ENCODE measurements at places on chromosomes 6 and 20.

- no peak for DNase-seq
Measured at GRCh38 chr20:56257604-56258003, 9.1 kb downstream of the MC3R start.

DNA sequence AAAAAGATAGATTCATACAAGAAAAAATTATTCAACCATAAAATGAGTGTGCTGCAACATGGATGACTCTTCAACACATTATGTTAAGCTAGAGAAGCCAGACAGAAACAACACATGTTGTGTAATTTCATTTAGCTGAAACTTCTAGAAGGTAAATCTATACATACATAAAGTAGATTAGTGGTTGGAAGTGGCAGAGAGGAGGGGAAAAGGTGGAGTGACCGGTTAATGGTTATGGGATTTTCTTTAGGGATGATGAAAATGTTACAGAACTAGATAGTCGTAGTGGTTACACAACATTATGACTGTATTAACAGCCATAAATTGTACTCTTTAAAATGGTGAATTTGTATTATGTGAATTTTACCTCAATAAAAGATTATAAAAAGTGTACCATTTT is 304.1 kb upstream of the SLC35B3 start:
- no peak for DNase-seq

GRCh38 chr6:144220031-144220790 is 64.9 kb upstream of the UTRN start:
- DNase-seq: no peak

DNA sequence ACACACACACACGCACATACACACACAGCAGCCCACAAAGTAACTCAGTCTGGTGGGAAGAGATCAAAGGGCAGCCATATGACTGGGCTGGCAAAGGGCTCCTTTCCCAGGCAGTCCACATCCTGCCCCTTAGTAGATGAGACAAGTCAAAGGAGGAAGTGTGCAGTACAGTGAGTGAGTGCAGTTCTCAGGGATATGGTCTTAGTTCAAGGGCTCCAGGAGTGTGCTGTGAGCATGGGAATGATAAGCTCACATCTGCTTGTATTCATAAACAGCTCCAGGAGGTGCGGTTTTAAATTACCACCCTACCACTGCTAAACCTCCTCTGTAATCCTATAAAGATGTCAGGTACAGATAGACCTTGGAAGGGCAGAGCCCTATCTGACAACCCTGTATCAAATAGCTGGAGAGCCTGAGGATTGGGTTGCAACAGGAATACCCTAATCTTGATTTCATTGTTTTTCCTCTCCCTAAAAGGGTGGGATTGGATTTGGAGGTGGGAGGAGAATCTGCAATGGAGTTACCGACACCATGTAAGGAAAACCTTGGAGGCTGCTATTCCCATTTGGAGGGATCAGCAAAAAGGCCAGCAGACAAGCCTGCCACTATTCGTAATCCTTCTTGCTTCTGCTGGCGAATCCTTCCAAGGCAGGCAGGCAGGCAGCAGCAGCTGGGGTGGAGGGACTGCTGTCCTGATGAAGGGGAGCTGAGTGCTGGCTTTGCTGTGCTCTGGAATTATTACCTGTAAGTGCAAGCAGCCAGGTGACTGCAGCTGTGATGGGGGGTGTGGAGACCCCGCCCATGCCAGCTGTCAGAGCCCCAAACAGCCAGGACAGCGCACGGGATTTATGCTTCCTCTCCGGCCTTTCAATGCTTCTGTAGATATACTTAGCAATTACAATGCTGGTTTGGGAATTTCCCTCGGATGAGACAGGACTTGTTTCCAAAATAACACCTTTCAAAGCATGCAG is 342.7 kb downstream of the PRL start:
- no peak for DNase-seq

DNA sequence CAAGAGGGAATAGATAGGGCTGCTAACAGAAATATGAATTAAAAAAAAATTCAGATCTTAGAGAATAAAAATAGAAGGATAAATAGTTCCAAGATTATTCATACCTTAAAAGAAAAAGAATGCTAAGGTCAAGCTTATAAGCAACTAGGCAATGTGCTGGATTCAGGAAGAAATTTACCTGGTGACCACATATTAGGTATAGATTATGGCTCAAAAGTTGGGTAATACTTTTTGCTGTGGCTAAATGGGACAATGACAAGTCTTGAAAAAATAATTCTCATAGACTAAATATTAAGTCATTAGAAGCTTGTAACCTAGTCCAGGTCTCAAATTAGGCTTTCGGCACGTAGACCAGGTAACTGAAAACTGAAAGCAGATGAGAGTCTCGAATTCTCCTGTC is 17.2 kb downstream of the MAP3K5 start:
- no peak for DNase-seq

DNA sequence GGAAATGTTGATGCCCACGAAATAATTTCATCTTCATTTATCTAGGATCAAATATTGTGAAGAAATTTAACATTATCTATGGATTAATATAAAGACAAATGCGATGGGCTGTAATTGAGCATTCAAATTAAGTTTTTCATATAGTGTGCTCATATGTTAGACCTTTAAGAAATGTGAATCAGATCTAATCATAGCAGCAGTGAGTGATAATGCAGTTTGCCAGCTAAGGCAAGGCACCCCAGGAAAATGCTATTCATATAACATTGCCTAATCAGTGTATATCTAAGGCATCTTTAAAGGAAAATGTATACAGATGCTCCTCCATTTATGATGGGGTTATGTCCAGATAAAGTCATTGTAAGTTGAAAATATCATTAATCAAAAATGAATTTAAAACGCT is 135.2 kb downstream of the KCNQ5 start:
- DNase-seq: no peak

GRCh38 chr20:18662279-18663040 is 74.6 kb downstream of the DTD1 start:
- DNase-seq: no peak

GRCh38 chr20:63923651-63924050 is 28.7 kb downstream of the DNAJC5 start:
- DNase-seq: no peak

DNA sequence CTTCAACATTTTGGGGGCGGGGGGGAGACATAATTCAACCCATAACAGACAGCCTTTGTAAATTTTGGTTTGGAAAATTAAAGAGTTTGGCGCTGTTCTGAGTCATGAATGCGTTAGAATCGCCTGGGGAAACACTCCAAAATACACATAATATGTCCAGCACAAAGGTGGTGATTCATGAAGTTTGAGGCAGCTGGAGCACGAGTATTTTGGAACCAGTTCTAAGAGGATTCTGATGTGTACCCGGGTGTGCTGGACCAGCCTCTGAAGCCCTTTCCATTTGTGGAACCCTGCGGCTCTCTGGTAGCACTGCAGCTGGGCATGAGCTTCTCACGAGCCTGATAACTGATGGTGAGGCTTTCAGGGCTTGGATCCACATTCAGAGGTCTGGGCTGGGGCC is 4.7 kb downstream of the GMPR start:
- DNase-seq: no peak

DNA sequence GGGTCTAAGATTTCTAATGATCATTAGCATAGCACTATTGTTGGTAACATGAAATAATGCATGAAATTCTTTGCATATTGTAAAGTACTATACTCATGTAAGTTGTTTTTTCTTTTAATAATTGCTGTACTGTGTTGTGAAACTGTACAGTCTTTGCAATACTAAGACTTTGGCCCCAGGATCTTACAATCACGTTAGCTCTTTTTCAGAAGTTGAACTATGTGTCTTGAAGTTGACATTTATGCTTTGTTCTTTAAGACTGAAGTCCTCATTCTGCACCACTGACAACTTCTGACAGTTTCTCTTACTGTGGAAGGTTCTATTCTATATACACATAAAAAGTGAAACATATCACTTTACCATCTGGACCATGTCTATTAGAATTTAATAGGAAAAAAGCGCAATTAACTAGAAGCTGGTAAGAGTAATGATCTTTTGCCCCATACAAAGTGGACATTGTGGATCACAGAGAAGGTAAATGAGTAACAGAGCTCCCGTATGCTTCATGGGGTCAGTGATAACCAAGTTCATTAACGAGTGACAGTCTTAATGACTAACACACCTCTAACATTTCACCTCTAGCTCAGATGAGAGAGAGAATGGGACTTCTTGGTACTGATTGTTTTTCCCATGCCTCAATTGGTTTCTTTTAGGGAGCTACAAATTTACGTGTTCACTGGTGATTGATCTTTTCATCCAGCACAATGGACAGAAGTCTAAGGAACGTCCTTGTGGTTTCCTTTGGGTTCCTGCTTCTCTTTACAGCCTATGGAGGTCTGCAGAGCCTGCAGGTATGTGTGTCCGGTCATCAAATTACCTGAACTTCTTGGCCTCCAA is at the start of gene UNC93A:
UNC93A (plus strand) TSS at position 530 of the 837 bp plus-strand sequence; CDS start at position 705, 175 bp downstream.
- DNase-seq: no peak

- DNase-seq: no peak
Measured at GRCh38 chr6:97100696-97101095, 176.2 kb downstream of the KLHL32 start.

All from stimulated activated CD4-positive, alpha-beta T cell treated with anti-CD3 and anti-CD28 coated beads, TNF-alpha, amount 100 ng/mL, for 4 hours (primary cell).